Osteocyte (in vitro differentiated cells): ENCODE measurements at places on chromosomes 3 and 15. TPM values are rescaled to one million over a fixed set of nuclear protein-coding genes. Genes with fewer than 3 reads are reported as not detected.

- no peak overlapping the region for H3K27ac ChIP-seq
- H3K36me3 ChIP-seq, result no peaks in the 10 kb centered on the region
- no peak for DNase-seq
- no peak overlapping the region for H3K4me3 ChIP-seq
- no peaks in the 10 kb centered on the region for H3K27me3 ChIP-seq
Observed at GRCh38 chr3:76668653-76669052, 371.2 kb upstream of the ROBO2 start.

The LSMEM2 gene
- not detected in 2 replicates for total RNA-seq

The GNAT1 gene
- total RNA-seq, result not detected in 2 replicates

The CYFIP1 gene
- 118 TPM in 2 replicates for total RNA-seq

DNA sequence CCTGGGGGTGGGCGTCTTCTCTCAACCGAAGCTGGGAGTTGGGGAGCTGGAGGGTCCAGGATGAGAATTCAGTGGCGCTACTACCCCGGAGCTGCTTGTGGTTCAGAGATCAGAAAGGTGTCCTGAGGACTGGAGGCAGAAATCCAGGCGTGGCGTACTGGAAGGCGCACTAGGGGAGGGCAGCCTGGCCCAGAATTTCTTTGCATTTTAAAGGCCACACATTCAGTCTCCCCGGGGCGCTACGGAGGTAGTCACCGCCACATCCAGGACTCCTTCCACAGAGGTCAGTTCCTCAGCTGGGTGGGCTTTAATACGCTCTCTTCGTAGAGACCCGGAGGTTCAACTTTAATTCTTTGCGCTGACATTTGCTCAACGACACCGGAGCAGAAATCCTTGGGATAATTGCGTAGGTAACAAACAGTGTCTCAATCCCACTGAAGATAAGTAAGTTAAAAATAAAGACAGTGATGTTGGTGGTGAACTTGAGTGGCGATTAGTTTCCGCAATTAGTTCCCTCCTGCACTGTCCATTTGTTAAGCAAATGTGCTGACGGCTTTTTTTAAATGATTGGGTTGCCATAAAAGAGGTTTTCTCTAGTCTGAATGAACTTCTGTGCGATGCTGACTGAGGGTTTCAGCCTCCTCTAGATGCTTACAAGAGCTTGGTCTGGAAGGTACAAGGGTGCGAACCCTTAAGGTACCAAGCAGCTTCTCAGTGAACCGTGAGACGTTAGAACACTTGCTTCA, 535 bp downstream of the MCTP2 start:
- no peak overlapping the region for H3K27ac ChIP-seq
- H3K27me3 ChIP-seq, result peaks cover 29% of the 10 kb centered on the region
- no peaks in the 10 kb centered on the region for H3K36me3 ChIP-seq
- no peak for DNase-seq
- peaks cover 10% of the 10 kb centered on the region for H3K4me1 ChIP-seq

DNA sequence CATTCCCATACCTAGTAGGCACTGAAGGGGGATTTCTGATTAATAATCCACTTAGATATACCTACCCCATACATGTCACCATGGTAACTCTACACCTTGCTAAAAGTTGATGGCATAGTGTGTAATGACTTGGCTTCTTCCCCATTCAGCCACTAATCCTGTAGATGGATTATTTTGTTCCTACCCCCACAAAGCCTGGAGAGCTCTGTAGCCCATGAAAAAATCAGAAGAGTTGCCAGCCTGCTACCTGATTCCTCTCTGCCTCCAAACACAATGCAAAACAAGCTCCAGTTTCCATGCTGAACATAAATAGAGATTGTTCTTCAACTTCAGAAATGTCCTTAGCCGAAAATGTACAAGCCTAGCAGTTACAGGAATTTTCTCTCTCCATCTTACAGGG, 98.9 kb upstream of the PFN2 start:
- no peaks in the 10 kb centered on the region for H3K27me3 ChIP-seq
- no peaks in the 10 kb centered on the region for H3K36me3 ChIP-seq
- peaks cover 25% of the 10 kb centered on the region for H3K4me1 ChIP-seq
- H3K4me3 ChIP-seq, result no peak overlapping the region
- no peak for DNase-seq

DNA sequence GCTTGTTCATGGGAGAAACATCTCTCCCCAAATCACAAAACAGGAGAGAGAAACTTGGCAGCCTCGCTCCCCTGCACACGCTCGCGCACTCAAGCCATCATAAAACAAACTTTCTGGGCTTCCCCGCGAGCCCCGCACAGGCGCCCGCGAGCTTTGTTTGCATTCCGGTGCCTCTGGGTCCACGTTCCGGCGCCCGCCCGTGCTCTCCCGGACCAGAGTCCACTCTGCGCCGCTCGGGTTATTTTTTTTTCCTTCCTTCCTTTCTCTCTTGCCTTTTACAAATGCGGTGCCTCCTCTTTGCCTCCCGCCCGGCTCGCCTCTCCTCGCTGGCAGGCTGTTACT, 363 bp downstream of the MAGI1 start:
- peaks cover 56% of the 10 kb centered on the region for H3K4me1 ChIP-seq
- DNase-seq, result no peak
- H3K27ac ChIP-seq, result peak overlapping the region; percentile 96
- peak overlapping the region; percentile 98 for H3K4me3 ChIP-seq

DNA sequence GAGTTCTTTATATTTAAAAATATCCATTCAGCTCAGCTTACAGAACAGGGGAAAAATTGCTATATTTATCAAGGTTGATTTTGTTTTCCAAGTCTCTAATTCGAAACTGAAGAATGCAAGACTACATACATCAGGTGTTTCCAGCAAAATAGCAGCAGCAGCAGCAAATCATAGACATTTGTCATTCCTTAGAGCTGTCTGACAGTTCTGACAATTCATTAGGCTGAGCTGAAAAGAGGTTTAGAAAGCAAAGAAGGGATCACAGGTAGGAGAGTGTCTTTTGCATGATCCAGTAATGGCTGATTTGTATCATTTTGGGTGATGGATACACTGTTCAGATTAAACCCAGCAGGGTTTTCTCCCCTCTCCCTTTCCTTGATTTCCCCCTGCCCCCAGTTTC, 545.7 kb downstream of the MCTP2 start:
- no peaks in the 10 kb centered on the region for H3K27me3 ChIP-seq
- H3K4me1 ChIP-seq, result no peaks in the 10 kb centered on the region
- H3K27ac ChIP-seq, result no peak overlapping the region
- no peak overlapping the region for H3K4me3 ChIP-seq

DNA sequence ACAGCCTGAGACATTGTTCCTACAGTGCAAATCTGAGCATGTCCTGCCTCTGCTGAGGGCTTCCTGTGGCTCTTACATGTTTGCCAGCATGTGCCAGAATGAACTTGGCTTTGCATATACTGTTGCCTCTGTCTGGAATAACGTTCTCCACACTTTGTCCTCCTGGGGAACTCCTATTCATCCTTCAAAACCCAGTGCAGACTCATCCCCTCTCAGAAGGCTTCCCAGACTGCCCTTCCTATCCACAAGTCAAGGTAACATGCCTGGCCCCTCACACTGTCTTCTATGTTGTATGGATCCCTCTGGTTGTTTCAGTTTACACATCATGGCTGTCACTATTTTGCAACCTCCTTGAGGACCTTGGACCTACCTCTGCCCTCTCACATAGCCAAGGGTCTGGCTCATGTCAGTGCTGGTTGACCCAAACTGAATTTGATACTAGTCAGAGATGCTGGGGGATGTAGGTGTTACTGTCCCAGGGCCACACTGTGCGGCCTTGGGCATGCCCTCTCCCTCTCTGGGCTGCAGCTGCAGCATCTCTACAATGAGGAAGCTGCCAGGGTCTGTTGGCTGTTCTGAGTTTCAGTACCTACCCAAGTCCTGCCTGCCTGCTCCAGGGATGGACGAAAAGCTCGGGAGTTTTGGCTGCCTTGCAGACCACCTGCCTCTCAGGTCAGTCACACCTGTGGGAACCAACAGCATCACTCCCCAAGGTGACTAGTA, 29.0 kb upstream of the TSPAN3 start:
- peaks cover 5% of the 10 kb centered on the region for H3K4me1 ChIP-seq
- no peak for DNase-seq
- no peak overlapping the region for H3K27ac ChIP-seq
- H3K27me3 ChIP-seq, result no peaks in the 10 kb centered on the region
- H3K4me3 ChIP-seq, result no peak overlapping the region

DNA sequence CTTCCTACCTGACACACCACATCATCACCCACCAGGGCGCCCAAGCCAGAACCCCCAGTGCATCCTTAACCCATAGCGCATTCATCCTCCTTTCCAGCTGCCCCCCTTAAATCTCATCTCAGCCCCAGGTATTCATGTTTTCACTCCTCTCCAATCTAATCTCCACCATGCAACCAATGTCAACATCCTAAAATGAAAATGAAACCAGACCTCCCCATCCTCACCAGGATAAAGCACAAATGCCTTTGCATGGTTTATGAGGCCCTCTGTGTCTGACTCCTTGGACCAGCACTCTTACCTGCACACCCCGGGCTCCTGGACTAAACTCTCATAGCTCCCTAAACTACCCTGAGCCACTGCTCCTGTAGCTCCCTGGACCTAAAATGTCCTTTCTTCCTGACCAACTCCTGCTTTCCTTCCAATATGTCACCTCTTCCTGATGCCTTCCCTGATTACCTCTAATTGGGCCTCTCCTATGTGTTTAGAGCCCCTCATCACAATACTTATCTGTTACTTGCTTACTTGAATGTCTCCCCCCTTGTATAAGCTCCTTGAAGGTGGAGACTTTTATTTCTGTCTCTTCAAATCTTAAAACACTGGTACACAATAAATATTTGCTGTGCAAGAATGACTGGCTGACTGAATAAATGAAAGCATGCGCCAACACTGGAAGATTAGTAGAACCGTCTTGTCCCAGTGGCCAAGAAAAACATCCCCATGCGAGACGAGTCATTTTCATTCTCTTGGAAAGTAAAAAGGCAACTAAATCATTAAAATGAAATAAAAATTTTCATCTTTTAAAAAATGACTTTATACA, 142.5 kb downstream of the XXYLT1 start:
- no peaks in the 10 kb centered on the region for H3K36me3 ChIP-seq
- H3K27me3 ChIP-seq, result no peaks in the 10 kb centered on the region
- no peak for DNase-seq
- peak overlapping the region; percentile 24 for H3K27ac ChIP-seq
- H3K4me1 ChIP-seq, result peaks cover 23% of the 10 kb centered on the region
- no peak overlapping the region for H3K4me3 ChIP-seq

DNA sequence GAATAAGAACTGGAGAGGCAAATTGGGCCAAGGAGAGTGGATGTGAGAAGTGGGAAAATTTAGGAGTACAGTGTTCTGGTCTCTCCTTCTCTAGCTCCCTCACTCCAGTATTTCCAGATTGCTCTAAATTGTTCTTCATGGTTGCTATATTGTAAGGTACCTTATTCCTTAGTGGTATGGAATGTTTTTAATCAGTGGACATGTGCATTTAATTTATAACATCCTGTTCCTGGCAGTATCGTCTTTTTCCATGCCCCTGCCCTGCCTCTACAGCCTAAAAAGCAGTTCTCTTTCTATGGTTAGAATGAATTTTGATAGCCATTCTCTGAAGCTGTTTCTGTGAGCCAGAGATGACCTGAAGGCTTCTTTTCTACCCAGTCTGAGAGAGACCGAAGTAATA, 180.5 kb downstream of the TCF12 start:
- peaks cover 18% of the 10 kb centered on the region for H3K36me3 ChIP-seq
- H3K27me3 ChIP-seq, result no peaks in the 10 kb centered on the region
- H3K27ac ChIP-seq, result peak overlapping the region; percentile 58
- DNase-seq, result no peak

The C3orf22 gene
- total RNA-seq, result not detected in 2 replicates

GRCh38 chr15:39746176-39746575, 36.5 kb downstream of the FSIP1 start:
- peaks cover 32% of the 10 kb centered on the region for H3K4me1 ChIP-seq
- H3K27me3 ChIP-seq, result no peaks in the 10 kb centered on the region
- peaks cover 2% of the 10 kb centered on the region for H3K36me3 ChIP-seq
- peak overlapping the region; percentile 4 for H3K27ac ChIP-seq
- no peak overlapping the region for H3K4me3 ChIP-seq

The TBC1D2B gene
- total RNA-seq, result 65.5 and 69.3 TPM in 2 replicates

DNA sequence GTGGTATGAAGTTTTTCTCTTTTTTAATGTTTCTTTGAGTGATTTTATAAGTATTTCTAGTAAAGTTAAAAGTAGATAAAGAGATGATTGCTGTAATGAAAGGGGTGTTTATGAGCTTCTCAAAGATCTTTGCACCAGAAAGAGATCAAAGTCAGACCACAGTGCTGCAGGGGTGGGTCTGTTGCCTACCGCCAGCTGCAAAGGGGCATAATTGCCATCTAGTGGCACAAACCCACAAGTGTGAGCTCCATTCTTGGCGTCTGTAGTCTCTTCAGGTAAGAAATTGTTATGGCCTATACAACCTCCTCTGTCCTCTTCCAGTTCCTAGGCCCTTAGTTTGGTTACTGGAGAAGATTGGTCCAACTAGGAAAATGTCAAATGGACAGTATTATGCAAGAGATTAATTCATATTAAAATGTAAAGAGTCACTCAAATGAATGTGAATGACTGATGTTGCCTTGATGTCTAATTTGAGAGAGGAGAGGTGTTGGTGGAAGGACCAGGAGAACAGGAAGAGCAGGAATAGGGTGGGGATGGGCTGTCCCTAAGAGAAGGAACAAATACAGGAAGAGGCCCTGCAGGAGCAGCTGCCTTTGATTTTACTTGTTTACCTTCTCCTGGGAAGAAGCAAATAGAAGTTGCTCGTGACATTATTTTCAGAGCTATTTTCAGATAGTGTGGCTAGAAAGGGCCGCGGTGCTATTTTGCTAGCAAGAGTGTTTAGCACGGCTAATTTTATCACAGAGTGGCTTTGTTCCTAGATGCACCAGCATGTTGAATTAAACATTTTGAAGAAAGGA, 53.0 kb upstream of the GSK3B start:
- peak overlapping the region; percentile 9 for H3K27ac ChIP-seq
- H3K4me1 ChIP-seq, result peaks cover 27% of the 10 kb centered on the region
- H3K27me3 ChIP-seq, result no peaks in the 10 kb centered on the region
- no peak overlapping the region for H3K4me3 ChIP-seq
- DNase-seq, result no peak
- no peaks in the 10 kb centered on the region for H3K36me3 ChIP-seq

GRCh38 chr15:67957435-67958132, 96.5 kb upstream of the PIAS1 start:
- H3K4me3 ChIP-seq, result no peak overlapping the region
- H3K4me1 ChIP-seq, result peaks cover 27% of the 10 kb centered on the region
- H3K27ac ChIP-seq, result no peak overlapping the region

The SEC11A gene
- 201 and 202 TPM in 2 replicates for total RNA-seq

DNA sequence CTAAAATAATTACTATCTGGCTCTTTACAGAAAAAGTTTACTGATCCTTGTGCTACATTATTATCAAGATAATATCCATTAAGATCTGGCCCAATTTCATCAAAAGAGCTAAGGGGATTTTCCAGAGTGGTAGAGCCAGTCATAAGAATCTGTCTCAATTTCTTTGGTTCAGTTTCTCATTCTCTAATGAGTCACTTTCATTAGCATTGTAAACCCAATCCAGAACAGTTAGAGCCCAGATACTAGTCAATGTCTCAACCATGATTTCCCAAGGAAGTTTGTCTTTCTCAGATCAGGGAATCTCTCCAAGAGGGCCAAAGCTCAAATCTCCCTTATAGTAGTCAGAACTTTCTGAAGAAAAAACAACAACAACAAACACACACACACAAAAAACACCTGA, 131.1 kb upstream of the PPP2R3A start:
- H3K36me3 ChIP-seq, result no peaks in the 10 kb centered on the region
- no peak overlapping the region for H3K27ac ChIP-seq
- H3K27me3 ChIP-seq, result no peaks in the 10 kb centered on the region
